ENCODE measurements at places on chromosomes 1 and 21.

GRCh38 chr21:33774551-33774950 lies 132.2 kb downstream of the ITSN1 start:
- no peak for DNase-seq

DNA sequence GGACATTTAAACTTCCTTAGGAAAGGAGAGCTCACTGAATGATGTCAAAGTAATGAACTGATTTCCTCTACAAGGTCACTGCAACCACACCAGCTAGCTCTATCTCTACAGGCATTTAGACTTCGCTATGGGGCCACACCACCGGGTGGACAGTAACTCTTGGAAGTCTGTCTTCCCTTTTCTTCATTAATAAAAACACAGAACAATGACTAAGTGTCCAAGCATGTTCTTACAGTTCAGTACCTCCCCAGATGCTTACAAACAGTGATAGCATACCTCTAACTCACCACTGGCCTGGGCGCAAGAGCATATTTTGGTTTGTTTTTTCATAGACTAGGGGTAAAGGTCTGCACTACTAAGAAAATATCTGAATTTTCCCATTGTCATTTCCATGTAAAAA lies 54.6 kb downstream of the SIM2 start:
- DNase-seq = no peak

DNA sequence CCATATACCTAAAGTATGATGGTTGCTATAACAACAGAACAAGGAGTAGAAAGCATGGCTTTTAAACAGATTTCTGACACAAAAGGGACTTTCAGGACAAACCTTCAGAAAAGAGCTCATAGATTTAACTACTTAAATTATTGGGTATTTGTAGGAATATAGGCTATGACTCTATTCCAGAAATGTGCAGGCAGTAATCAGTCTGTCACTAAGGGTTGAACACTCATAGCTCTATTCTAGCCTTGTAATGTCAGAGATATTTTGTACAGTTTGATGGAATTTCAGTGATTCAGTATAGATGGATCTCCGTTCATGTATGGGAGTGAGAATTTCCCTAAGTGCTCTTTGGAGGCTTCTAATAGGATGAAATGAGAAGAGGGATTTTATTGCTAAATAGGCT lies 82.8 kb downstream of the EXTL2 start:
- DNase-seq = no peak

- DNase-seq = no peak
Observed at GRCh38 chr21:45991606-45992300, 10.2 kb downstream of the COL6A1 start.

DNA sequence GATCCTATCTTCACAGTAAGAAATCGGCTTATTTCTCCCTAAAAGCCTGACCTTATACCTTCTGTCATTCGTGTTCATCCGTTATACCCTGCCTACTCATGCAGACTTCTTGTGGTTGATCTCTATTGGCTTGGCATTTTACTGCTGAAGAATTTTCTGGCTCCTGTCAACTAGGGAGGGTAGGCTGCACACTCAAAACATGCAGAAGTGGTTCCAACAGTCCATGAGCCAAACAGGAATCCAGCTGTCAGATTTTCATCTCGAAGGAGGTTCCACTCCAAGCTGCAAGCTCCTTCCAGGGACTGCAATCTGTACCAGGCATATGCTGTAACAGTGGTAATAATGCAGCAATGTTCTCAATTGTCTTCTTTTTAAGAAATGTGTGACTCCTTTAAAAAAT lies 10.1 kb downstream of the DNAJC11 start:
- no peak for DNase-seq

DNA sequence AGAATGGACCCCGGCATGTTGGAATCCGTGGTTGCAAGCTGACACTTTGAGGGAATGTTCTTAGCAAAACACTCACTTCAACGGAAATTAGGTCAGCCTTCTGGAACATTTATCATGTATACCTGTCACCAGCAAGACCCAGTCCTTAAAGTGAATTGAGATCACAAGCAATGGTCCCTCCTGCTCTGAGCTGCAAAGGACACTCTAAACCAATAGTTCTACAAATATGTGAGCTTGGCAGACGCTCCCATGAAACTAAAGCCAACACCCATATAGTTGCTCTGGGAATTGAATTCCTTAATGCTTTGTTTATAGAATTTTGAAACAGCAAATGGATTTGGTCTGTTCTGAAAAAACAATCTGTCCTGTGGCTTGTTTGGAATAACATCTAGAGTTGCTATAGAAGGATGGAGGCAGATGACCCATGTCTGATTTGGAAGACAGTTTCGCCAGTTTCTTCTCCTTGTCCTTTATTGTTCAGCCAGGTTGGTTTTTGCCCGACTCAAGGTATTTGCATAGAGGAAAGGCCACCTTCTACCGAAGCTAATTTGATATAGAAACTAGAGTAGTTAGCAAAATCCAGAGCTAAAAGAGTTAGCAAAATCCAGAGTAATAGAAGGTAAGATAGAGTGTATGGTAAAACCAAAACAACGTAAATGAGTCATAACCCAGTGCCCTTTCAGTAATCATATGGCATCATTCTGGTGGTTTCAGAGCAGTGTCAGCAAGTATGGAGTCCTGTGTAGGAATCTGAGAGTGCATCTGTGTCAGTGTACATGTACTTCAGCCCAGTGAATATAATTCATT lies 236.2 kb downstream of the NFIA start:
- DNase-seq = no peak

DNA sequence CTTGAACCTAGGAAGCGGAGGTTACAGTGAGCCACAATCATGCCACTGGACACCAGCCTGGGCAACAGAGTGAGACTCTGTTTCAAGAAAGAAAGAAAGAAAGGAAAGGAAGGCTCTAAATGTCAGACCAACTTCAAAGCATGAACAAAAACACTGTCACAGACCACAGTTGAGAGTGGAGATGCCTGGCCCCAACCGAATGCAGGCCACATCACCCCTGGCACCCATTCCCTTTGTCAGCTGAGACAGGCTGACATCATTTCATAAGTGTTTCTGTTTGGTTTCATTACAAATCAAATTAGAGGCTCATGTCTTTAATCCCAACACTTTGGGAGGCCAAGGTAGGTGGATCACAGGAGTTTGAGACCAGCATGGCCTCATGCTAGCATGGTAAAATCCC lies 28.6 kb upstream of the NADK start:
- no peak for DNase-seq
